Activated T-cell treated with anti-CD3 and anti-CD28 coated beads, Interleukin-2, amount 50 U/mL, for 24 hours (primary cell): ENCODE measurements at places on chromosomes 13 and 19.

GRCh38 chr13:102863590-102863989, 17.8 kb downstream of the ERCC5 start:
- H3K4me1 ChIP-seq: peaks cover 26% of the 10 kb centered on the region
- peaks cover 95% of the 10 kb centered on the region for H3K36me3 ChIP-seq
- no peak overlapping the region for H3K4me3 ChIP-seq
- H3K27ac ChIP-seq: peak overlapping the region; percentile 58
- no peaks in the 10 kb centered on the region for H3K27me3 ChIP-seq

- H3K27me3 ChIP-seq: peaks cover 8% of the 10 kb centered on the region
- no peak for DNase-seq
- H3K4me3 ChIP-seq: no peak overlapping the region
- no peaks in the 10 kb centered on the region for H3K4me1 ChIP-seq
- no peak overlapping the region for H3K27ac ChIP-seq
Measured at GRCh38 chr13:51999510-51999911, 11.7 kb downstream of the ATP7B start.

GRCh38 chr19:16897856-16898161, 9.0 kb downstream of the F2RL3 start:
- H3K27me3 ChIP-seq: peaks cover 42% of the 10 kb centered on the region
- peak overlapping the region; percentile 42 for H3K4me3 ChIP-seq
- no peaks in the 10 kb centered on the region for H3K36me3 ChIP-seq
- H3K27ac ChIP-seq: no peak overlapping the region
- DNase-seq: no peak

DNA sequence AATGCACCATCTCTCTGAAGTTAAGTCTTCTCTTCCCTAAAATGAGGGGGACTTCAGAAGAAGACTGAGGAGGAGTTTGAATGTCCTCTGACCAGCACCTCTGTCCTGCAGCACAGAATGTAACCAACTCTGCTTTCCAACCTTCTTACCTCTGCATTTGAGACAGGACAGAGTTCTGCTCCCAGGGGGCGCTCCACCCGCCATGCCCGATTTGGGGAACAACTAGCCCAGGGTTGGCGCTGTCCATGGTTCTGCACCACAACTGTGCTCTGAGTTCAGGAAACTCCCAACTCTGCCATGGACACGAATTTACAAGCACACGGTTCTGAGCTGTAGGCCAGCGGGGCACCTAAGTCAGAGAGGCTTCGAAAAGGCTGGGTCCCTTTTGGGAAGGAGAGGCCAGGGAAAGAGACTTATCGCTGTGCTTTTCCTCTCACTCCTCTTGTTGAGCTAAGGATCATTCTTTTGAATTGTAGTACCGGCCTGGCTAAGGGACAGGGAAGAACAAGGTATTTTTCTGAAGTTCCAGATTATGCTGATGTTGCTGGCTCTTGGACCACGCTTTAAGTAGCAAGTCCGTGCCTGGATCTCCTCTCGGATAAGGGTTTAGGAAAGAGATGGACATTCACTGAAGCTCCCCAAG, 22.2 kb downstream of the SIGLEC5 start:
- DNase-seq: peak; percentile 71
- H3K36me3 ChIP-seq: no peaks in the 10 kb centered on the region
- H3K4me1 ChIP-seq: peaks cover 26% of the 10 kb centered on the region
- H3K27me3 ChIP-seq: peaks cover 30% of the 10 kb centered on the region

DNA sequence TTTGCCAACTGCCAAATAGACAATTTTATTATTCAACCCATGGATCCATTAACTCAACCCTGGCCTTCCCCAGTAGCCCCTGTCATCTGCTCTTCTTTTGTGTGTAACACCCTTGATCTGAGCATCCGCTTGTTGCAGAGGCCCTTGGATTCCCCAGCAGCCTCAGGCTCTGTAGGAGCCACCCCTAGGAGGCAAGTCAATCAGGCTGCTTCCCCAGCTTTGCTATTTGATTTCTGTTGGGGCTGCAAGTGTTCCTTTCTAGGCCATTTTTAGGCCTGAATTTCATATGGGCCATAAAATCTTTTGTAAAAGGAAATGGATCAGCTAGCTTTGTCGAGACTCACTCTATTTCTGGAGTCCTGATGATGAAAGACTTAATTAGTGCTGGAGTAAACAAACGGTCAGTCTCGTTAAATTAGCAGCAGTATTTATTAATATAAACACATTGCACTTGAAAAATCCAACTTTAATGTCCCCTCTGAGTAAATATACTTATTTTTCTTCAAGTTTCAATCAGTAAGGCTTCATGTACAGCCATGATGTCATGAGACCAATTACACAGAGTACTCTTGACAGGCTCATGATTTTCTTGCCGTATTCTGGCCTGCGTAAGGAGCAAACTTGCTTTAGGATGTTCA, 105.3 kb downstream of the RGCC start:
- H3K27me3 ChIP-seq: no peaks in the 10 kb centered on the region
- no peak overlapping the region for H3K4me3 ChIP-seq
- peaks cover 20% of the 10 kb centered on the region for H3K36me3 ChIP-seq
- H3K4me1 ChIP-seq: peaks cover 12% of the 10 kb centered on the region
- DNase-seq: no peak

DNA sequence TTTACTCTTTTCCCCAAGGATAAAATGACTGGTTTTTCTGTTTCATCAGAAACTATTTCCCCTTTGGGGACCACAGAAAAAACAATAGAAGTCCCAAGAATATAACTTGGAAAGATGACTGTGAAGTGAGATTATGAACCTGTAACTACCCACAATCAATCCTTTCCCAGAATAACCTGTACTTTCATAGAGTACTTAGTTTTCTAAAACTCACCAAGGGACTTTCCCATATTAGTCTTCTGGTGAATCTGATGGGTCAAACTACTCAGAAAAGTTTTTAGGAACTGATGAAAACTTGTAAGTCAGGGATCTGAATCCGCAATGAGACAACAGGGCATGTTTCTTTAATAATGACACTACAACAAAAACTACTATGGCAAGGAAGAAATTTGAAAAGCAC, 62.6 kb downstream of the STK24 start:
- peaks cover 96% of the 10 kb centered on the region for H3K36me3 ChIP-seq
- DNase-seq: no peak
- H3K27me3 ChIP-seq: no peaks in the 10 kb centered on the region
- H3K4me3 ChIP-seq: peak overlapping the region; percentile 35
- peak overlapping the region; percentile 95 for H3K27ac ChIP-seq

DNA sequence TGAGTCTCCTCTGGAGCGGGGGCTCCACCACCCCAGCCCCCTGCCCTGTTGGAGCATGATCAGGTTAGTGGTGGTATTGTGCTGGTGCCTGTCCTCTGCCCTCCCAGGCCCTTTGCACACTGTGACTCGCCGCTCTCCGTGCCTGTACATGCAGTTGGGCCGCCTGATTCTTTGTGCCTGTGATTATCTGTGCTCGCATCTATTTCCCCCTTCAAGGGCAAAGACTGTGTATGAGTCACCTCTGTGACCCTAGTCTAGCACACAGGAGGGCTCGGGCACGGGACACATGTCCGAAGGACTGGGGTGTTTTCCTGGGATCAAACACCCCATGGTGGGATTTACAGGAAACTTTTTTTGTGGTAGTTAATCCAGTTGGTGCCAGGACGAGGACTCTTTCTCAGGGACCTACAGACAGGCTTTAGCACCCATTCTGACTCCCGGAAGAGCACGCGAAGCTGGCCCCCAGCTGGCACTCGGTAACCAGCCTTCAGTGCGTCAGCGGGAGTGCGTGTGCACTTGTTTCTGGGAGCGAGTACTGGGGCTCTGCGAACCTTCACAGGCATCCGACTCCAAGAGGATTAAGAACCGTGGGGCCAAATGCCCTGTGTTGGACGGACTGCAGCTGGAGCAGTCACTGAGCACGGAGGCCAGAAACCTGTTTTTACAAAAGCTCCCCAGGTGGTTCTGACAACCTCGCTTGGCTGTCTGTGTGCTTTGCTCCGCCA, 6.7 kb downstream of the PPP1R37 start:
- no peaks in the 10 kb centered on the region for H3K27me3 ChIP-seq
- no peak overlapping the region for H3K27ac ChIP-seq
- DNase-seq: no peak
- peaks cover 26% of the 10 kb centered on the region for H3K36me3 ChIP-seq
- H3K4me3 ChIP-seq: no peak overlapping the region
- peaks cover 76% of the 10 kb centered on the region for H3K4me1 ChIP-seq

- H3K4me3 ChIP-seq: no peak overlapping the region
- H3K4me1 ChIP-seq: no peaks in the 10 kb centered on the region
- H3K27ac ChIP-seq: no peak overlapping the region
- no peak for DNase-seq
Measured at GRCh38 chr13:102693250-102693649, 1.6 kb downstream of the METTL21C start.

DNA sequence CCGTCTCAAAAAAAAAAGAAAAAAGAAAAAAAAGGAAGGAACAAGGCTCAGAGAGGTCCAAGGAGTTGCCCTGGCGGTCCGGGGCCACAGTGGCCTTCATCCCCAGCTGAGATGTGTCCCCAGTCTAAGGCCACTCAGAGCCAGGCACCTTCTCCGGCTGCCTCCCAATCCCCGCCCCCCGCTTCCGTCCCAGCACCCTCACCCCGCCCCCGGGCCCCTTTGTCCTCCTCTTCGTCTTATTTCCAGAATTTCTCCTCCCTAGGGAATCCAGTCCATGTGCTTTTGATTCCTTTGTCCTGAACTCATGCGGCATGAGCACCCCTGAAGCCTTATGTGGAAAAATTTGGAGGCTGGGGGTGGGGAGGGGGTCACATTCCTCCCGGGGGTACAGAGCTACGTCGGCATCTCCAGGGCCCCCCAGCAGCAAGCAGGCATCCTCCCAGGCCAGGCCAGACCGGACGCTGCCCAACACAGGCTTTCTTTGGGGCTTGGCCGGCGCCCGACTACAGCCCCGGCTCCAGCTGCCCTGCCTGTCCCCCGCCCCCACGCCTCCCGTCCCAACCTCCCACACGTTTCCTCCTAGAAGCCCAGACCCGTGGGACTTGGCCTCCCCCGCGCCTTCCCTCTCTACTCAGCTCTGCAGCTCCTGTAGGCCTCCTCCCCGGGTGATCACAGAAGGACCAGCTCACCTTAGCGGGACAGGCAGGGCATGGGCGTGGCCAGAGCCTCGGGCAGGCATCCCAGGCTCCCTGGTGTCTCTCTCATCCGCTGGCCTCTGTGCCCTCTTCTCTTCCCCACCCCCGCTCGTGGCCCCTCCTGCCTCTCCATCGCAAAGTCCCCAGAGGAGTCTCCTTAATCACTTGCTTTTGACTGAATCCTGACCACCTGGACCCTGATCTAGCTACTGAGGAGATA, 17.8 kb upstream of the ADGRE5 start:
- peak overlapping the region; percentile 96 for H3K27ac ChIP-seq
- H3K36me3 ChIP-seq: no peaks in the 10 kb centered on the region
- DNase-seq: peak; percentile 78
- peak overlapping the region; percentile 82 for H3K4me3 ChIP-seq
- no peaks in the 10 kb centered on the region for H3K27me3 ChIP-seq

DNA sequence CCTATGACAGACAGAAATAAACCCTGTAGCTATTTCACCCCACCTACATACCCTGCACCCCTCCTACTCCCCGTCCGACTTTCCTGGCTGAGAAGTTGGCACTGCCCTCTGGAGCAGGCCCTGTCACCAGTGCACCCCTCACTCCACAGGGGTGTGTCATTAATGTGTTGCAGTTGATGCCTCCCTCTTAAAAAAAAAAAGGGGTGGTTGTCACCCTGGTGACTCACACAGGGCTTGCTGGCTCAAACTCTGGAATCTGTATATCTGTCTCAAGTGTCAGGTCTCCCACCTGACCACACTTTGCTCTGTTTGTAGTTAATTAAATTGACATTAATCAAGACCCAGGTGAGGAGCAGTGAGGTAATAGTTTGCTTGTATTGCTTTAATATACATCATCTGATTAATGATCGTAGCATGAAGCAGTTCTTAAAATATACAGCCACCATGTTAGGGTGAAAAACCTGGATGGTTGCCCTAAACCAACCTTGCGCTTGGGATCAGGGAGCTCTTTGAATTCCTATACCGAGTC, 2.0 kb upstream of the GATAD2A start:
- H3K27ac ChIP-seq: peak overlapping the region; percentile 81
- peak; percentile 38 for DNase-seq
- H3K27me3 ChIP-seq: no peaks in the 10 kb centered on the region
- no peak overlapping the region for H3K4me3 ChIP-seq

- H3K4me1 ChIP-seq: no peaks in the 10 kb centered on the region
- no peak overlapping the region for H3K27ac ChIP-seq
- no peaks in the 10 kb centered on the region for H3K27me3 ChIP-seq
- H3K4me3 ChIP-seq: no peak overlapping the region
Measured at GRCh38 chr13:65653613-65654012, 1576.5 kb downstream of the PCDH9 start.

DNA sequence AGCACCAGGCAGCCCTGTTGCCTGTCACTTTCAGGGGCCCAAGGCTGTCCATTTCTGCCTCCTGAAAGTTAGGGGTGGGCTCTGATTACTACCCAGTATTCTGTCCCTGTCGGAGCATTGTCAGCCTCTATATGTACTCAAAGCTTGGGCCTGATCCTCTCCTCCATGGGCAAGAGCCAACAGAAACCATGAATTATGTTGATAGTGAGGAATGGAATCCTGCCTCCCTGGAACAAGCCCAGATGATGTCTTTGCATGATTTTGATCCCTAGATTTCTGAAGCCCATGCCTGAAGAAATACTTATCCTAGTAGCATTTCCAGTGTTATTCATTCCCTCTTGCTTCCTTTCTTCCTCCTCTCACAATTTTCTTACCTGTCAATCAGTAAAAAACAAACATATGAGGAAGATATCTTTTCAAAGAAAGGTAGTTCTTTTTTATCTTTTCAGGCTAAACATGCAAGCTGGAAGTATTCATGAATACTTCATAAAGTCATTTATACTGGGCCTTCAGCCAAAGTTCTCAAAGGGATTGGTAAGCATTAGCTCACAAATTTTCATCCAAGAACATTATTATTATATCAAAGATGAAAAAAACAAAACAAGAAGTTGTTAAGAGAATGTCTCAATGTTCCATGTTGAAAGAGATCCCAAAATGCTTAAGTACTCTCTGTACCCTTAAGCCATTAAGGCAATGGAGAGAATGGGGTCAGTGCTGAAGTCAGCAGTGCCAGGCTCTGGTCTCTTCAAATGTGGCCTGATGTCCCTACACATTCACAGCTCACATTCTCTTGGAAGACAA, 171.7 kb downstream of the NHLRC3 start:
- H3K36me3 ChIP-seq: no peaks in the 10 kb centered on the region
- no peak overlapping the region for H3K27ac ChIP-seq
- no peaks in the 10 kb centered on the region for H3K4me1 ChIP-seq
- DNase-seq: no peak

GRCh38 chr19:17409990-17410389, 4.6 kb upstream of the BST2 start:
- H3K27me3 ChIP-seq: no peaks in the 10 kb centered on the region
- H3K27ac ChIP-seq: no peak overlapping the region
- no peak for DNase-seq
- H3K4me1 ChIP-seq: peaks cover 33% of the 10 kb centered on the region
- H3K36me3 ChIP-seq: peaks cover 54% of the 10 kb centered on the region
